ENCODE measurements at places on chromosomes 16 and 17.

GRCh38 chr16:84869473-84869845, 49.7 kb downstream of the CRISPLD2 start:
- no peak for DNase-seq

GRCh38 chr16:61792194-61792909, 243.9 kb downstream of the CDH8 start:
- peak; percentile 12 for DNase-seq

DNA sequence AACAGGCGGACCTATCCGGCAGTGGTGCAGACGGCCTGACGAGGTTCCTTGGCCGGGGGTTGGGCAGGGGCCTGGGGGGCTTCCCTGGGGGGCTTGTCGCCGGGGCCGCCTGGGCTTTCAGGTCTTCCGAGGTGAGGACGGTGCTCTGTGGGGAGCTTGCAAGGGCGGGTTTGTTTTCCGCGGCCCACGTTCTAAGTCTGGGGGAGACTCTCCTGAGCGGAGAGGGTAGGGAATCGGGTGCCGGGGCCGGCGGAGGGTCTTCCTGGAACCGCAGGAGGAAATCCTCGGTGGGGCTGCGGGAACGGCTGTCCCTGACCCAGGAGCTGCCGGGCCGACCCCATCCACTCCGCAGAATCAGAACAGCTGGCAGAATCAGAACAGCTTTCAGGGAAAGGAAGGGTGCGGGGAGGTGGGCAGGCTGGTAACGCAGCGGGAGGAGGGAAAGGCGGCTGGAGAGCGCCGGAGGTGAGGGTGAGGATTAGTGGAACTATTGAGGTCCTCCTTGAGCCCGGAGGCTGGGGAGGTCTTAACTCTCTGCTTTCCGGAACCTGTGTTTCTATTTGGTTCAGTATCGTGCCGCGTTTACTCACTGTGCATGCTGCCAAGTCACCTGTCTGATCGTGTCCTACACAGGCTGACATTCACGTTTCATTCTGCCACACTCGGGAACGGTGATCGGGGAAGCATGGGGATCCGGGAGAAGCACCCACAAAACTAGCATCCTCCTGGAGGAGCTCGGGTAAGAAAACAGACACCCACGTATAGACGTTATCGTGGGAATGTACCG, 28.9 kb downstream of the CPSF4L start:
- DNase-seq, result peak; percentile 18

GRCh38 chr17:81870981-81871386, at the start of gene ARHGDIA:
TSS of gene ARHGDIA (minus strand) at chr17:81871337. CDS start at chr17:81869930, 1,407 bp downstream.
- DNase-seq, result no peak

- no peak for DNase-seq
Measured at GRCh38 chr16:85825326-85825725, 25.8 kb downstream of the COX4I1 start.

GRCh38 chr17:14442798-14443528, 142.1 kb downstream of the HS3ST3B1 start:
- no peak for DNase-seq

DNA sequence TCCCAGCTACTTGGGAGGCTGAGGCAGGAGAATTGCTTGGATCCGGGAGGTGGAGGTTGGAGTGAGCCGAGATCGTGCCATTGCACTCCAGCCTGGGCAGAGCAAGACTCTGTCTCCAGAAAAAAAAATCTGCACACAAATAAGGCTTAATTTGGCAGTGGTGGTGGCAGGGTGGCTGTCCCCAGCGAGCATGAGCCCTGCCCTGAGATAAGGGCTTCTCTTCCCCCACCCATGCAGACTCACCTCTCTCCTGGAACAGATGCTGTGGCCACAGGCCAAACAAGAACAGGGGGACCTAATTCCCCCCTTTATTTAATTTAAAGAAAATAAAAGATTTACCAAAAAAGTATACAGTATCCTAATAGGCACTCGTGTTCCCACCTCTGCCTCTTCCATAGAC, 157.2 kb downstream of the RAB11FIP4 start:
- no peak for DNase-seq

GRCh38 chr17:19725486-19725885, 9.1 kb upstream of the SLC47A2 start:
- DNase-seq, result no peak

DNA sequence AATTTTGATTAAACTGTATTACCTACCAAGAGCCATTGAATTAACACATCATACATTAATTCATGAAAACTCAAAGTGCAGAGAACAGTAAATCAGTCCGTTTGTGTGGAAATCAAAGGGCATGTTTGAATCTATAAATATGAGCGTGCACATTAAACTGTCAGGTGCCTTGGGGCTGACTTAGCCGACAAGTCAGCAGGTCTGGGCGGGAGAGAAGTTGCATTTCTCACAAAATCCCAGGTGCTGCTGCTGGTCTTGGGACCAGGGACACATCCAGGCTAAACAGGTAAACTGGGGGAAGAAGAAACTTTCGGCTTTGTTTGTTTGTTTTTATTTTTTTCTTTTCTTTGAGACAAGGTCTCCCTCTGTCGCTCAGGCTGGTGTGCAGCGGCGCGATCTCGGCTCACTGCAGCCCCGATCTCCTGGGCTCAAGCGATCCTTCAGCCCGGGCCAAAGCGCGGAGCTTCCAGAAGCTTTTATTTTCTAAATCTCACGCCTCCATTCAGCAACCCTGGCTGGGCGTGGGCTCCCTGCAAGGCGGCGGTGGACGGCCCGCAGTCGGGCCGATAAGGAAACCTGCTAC, 213.9 kb downstream of the MRTFB start:
- peak; percentile 65 for DNase-seq

- no peak for DNase-seq
Measured at GRCh38 chr17:16467886-16468285, 24.1 kb downstream of the LRRC75A start.

- DNase-seq, result no peak
Measured at GRCh38 chr16:22653876-22654275, 143.2 kb downstream of the NPIPB5 start.

DNA sequence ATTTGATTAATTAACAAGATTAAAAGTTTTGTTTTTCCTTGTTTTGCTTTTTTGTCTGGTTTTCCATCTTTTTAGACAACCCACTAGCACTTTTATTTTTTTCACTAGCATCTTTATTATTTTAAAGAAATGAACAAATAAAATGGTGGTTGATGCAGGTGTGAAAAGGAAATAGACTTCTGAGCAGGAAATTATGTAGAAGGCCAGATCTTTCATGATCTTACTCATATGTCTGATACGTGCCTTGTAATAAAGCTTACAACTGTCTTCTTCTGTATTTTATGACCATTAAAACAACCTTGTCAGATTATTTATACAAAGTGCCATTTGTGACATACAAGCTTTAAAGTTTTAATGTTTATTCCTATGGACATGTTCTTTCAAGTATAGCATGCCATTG, 6.3 kb downstream of the SLFN12L start:
- no peak for DNase-seq

GRCh38 chr17:18975597-18975996, 23.6 kb downstream of the SLC5A10 start:
- DNase-seq, result no peak

- DNase-seq, result no peak
Measured at GRCh38 chr17:35076874-35077273, 13.4 kb upstream of the RFFL start.

- no peak for DNase-seq
Measured at GRCh38 chr16:82957212-82957611, 330.4 kb downstream of the CDH13 start.

DNA sequence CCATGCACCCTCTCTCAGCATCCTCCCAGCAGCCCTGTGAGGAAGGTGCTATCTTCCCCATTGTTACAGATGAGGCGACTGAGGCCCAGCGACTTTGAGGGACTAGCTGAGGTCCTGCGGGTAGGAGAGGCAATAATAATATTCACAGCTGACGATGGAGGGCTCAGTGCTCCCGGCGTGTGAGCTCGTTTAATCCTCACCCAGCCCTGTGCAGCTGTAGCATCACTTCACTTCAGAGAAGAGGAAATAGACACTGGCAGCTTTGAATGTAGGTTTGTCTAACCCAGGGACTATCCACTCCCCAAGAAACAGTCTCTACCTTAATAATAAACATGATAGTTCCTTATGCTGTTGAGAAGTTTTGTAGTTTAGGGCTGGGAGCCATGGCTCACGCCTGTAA, 21.6 kb downstream of the LASP1 start:
- no peak for DNase-seq

DNA sequence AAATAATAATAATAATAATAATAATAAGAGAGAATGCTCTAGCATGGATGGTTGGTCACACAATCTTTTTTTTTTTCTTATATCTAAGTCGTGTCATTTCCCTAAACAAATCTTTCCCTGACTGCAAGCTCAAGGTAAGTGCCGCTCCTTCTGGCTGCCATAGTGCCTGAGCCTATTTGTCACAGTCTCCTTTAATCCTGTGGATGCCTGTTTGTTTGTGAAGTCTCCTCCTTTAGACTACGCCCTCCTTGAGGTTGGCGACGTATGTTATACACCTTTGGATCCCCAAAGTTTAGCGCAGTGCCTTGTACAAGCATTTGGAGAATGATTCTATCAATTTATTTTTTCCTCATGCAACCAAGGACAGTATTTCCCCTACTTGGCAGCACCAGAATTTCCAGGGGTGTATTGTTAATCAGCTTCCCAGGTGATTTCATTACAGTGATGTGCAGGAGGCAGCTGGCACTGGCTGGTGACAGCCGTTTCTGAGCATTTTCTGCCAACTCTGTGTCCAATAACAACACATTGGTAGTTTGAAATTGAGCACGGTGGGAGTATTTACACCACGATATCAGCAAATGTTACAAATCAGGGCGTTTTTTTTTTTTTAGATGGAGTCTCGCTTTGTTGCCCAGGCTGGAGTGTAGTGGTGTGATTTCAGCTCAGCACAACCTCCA, 26.6 kb downstream of the TMEM238L start:
- no peak for DNase-seq

GRCh38 chr17:7484067-7484918, at the start of gene POLR2A:
TSS of gene POLR2A (plus strand) at chr17:7484366.
- peak; percentile 94 for DNase-seq

GRCh38 chr17:75542229-75542628, 16.7 kb downstream of the LLGL2 start:
- DNase-seq, result no peak

- no peak for DNase-seq
Measured at GRCh38 chr16:83164816-83165215, 538.0 kb downstream of the CDH13 start.

- DNase-seq, result no peak
Measured at GRCh38 chr17:12429116-12429515, 236.6 kb upstream of the MYOCD start.

GRCh38 chr17:38996660-38997337, 29.6 kb upstream of the FBXO47 start:
- no peak for DNase-seq

- DNase-seq, result no peak
Measured at GRCh38 chr17:17696882-17697633, 15.8 kb downstream of the RAI1 start.

- no peak for DNase-seq
Measured at GRCh38 chr16:53971616-53972015, 267.7 kb downstream of the FTO start.

DNA sequence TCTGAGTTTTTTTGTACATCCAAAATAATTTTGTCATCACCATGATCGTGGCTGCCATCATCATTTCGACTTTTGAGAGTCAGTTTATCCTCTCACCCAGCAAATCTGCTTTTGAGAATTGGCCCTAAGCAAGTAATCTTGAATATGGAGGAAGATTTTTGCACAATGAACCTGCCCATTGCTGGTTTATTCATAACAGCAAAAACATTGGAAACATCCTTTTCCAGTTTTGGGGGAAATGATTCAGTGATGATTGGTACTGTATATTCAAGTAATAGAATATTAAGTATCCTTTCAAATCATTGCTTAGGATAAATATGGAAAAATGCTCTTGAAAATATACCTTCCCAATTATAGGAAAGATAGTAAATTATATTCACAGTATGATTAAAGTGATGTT, 53.1 kb downstream of the PRKCA start:
- peak; percentile 20 for DNase-seq

GRCh38 chr16:69476920-69477443, 52.6 kb downstream of the CYB5B start:
- DNase-seq, result peak; percentile 96

DNA sequence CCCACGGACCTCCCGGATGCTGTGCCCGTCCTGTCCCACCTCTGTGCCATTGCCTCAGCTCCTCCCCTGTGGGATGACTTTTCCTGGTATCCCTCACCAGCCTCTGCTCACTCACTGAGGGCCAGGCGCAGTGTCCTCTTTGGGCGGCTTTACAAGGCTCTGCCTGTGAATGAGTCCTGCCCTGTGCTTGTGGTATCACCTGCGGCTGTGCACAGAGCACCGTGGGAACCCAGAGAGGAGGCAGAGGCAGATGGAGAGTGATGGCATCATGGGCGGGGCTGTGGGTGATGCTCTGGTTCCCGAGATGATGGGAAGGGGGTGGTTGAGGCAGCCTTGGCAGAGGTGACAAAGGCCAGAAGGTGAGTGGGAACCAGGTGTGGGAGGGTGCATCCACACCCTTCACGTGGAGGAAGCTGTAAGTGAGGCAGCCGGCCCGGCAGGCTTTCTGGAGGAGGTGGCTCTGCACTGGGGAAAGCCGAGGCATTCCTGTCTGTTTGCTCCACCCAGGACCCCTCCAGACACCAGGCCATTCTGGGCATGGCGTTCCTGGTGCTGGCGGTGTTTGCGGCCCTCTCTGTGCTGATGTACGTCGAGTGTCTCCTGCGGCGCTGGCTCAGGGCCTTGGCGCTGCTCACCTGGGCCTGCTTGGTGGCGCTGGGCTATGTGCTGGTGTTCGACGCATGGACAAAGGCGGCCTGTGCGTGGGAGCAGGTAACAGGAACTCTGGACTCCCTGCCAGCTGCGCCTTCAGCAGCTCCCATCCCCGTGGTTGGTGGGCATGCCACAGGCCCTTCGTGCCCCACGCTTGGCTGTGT, 23.8 kb downstream of the ADCY7 start:
- no peak for DNase-seq

DNA sequence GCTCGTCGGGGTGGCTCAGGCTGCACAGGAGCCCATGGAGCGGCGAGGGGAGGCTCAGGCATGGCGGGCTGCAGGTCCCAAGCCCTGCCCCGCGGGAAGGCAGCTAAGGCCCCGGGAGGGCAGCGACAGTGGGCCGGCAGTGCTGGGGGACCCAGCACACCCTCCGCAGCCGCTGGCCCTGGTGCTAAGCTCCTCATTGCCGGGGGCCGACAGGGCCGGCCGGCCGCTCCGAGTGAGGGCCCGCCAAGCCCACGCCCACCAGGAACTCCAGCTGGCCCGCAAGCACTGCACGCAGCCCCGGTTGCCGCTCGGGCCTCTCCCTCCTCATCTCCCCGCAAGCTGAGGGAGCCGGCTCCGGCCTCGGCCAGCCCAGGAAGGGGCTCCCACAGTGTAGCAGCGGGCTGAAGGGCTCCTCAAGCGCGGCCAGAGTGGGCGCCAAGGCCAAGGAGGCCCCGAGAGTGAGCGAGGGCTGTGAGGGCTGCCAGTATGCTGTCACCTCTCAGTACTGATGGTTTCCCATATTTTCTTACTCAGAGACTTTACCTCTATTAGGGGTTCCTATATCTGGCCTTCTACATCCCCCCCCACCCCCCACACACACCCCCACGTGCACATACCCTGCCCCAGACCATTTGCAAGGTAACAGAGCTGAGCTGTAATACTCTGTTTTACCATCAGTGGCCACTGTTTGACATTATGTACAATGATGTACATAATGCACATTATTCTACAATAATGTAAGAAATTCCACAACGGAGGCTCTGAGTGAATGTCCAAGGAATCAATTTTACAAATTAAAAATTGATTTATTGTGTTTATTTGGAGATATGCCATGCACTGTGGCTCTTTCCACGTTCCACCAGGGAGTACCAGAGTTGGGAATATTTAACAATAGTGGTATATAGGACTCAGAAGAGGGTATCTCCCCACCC, 3.7 kb upstream of the VAT1L start:
- DNase-seq, result peak; percentile 27

GRCh38 chr17:9002606-9003354, 18.5 kb upstream of the NTN1 start:
- DNase-seq, result no peak

GRCh38 chr16:52721331-52721730, 174.4 kb upstream of the TOX3 start:
- DNase-seq, result no peak

Measured in HCEC 1CT (cell line).